ENCODE measurements at places on chromosomes 1 and 21. TPM values are rescaled to one million over a fixed set of nuclear protein-coding genes. Genes with fewer than 3 reads are reported as not detected.

CAPN8 gene
- polyA plus RNA-seq = 1.0 TPM

DNA sequence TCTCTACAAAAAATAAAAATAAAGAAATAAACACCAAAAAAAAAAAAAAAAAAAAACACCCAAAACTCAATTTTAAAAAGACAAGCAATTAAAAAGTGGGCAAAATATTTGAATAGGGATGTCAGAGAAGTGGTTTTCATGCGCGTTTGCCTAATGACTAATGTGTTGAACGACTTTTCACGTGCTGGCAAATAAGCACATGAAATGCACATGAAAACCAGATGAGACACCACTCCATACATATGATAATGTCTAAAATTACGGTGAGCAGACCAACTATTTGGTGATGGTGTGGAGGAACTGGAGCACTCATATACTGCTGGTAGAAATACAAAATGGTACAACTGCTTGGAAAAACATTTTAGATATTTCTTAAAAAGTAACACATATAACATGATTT is 39.4 kb upstream of the UHMK1 start:
- no peak for DNase-seq

DNA sequence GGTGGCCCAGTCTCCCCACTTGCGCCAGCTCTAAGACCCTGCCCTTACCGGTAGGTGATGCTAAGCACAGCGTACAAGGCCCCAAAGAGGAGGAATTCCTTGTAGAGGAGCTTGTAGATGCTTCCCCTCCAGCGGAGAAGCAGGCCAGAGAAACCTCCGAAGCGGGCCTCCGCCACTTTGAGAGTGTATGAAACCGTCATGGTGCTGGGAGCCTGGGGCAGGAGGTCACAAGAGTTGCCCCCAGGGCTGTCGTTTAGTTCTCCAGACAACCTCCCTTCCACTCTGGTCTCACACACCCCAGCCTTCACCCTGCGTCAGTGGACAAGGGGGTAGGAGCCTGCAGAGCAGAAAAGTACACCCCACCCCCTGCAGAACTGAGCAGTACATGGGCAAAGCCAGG is 464 bp downstream of the BEST4 start:
- no peak for DNase-seq

DNA sequence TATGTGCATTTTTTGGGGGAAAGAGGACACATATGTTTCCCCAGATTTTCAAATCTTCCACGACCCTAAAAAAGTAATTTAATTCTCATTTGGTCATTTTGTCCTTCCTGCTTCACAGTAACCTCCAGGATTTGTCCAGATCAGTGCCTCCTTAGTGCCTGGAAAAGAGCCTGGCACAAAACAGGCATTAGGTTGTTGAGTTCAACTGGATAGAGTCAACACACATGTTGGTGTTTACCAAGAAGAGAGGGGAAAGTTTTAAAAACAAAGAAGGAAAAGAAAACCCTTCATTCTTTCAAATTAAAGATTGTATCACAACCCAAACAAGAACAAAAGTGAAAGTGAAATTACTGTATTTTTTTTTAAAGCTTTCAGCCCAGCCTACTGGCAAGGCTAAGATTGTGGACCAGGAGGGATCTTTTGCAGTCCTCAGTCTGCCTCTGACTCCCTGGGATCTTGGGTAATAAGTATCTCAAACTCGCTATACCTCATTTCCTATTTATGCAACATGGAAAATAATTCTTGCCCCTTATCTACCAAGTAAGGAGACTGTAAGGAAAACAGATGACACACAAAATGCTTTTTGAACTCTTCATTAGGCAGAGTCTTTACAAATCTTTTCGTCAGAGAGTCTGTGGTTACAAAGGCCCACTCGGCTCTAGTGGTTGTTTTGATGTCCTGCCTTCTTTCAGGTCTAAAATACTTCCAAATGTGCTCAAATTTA is 57.8 kb downstream of the ZNF281 start:
- no peak for DNase-seq

TNFRSF4 gene
- polyA plus RNA-seq = 0.93 TPM

- DNase-seq = no peak
Measured at GRCh38 chr1:162882248-162882674, 21.3 kb upstream of the CCDC190 start.

DNA sequence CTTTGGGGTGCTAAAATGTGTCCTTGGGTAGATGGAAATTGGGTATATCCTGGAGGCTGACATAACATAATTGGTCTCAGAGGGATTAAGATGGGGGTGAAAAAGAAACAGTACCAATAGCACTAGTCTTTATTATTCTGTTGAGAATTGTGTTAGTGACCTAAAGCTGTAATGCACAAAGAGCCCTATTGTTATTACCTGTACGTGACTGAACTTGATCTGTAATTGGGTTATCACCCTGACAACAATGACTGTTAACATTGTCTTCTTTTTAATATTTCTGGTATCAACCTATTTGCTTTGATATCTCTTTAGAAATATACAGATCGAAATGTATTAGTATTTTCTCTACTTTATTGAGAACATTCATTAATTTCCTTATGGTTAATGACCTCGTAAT is 147.6 kb downstream of the NEK7 start:
- no peak for DNase-seq

- no peak for DNase-seq
Measured at GRCh38 chr1:79040424-79041082, 34.0 kb upstream of the ADGRL4 start.

- no peak for DNase-seq
Measured at GRCh38 chr1:156379420-156380165, 10.6 kb downstream of the RHBG start.

- no peak for DNase-seq
Measured at GRCh38 chr1:20720631-20721091, 2.9 kb upstream of the KIF17 start.

DNA sequence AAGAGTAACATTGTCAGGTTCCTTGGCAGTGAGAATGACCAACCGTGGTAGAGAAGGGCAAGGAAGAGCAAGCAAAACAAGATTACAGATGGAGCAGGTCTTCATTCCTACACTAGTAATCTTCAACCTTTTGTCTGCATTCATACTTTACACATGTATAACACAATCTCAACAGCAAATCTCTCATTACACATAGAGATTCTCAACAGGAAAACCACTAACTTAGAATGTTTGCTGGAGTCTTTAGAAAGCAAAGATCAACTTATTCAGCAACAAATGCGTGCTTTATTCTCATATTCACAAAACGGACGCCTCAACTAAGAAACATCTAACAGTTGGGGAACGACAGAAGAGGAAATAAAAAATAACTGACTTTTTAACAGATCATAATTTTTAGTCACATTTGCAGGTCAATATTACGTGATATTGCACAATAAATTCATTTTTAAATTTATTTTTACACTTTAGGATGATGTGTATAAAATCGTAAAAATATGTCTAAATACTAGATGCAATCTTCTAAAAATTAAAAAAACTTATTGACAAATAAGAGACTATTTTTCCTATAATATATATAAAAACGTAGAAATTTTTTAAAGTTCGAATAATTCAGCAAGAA is 82.9 kb downstream of the ARID4B start:
- no peak for DNase-seq

- no peak for DNase-seq
Measured at GRCh38 chr1:110067893-110068645, 2.4 kb downstream of the ALX3 start.

GRCh38 chr1:208977012-208977411 is 606.5 kb upstream of the CAMK1G start:
- DNase-seq = no peak

DNA sequence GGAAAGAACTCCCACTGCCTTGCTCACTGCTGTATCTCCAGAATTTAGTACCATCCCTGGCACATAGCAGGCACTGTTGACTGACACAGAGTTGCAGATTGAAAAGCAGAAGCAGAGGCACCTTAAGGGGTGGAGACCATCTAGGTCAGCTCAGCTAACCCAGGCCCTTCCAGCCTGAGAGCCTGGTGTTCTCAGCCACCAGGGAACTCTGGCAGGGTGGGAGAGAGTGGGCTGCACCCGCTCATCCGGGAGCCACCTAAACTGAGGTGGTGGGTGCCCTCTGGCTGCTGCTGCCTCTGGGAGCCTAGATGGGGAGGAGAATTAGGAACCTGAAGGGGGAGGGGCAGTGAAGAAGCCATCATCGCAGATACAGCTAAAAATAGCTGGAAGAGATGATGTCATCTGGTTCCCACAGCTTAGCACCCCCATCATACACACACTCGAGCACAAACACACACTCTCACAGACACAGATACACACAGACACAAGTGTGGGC is 1.5 kb upstream of the TSPAN1 start:
- no peak for DNase-seq

GRCh38 chr1:3536420-3537195 is 74.7 kb downstream of the MEGF6 start:
- no peak for DNase-seq

DNA sequence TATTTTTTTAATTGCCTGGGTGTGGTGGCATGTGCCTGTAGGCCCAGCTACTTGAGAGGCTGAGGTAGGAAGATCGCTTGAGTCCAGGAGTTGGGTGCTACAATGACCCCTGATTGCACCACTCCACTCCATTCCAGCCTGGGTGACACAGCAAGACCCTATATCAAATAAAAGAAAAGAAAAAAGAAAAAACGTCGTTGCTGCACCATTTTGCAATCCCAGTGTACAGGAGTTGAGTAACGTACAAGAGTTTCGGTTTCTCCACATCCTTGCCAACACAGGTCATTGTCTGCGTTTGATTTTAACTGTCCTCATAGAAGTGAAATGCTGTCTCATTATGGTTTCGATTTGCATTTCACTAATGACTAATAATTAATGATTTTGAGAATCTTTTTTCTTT is 7.9 kb downstream of the ZNF684 start:
- no peak for DNase-seq

DNA sequence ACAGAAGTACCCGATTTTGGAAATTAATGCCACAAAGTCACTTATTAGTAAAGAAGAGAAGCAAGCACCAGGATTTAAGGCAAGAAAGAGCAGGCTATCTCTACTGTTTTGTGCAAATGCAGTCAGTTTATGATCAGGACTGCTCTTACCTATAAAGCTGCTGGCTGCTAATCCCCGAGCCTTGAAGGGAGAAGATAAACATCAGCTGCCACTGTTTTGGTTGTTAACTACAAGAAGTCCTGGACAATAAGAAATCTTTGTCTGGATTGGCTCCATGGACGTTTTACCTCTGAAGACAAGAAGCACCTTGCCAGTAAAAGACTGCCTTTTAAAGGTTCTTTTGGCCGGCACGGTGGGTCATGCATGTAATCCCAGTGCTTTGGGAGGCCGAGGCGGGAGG is 21.4 kb downstream of the FRRS1 start:
- DNase-seq = no peak

HMGCS2 gene
- 80.0 TPM for polyA plus RNA-seq

OR2M3 gene
- polyA plus RNA-seq = 0.03 TPM

DNA sequence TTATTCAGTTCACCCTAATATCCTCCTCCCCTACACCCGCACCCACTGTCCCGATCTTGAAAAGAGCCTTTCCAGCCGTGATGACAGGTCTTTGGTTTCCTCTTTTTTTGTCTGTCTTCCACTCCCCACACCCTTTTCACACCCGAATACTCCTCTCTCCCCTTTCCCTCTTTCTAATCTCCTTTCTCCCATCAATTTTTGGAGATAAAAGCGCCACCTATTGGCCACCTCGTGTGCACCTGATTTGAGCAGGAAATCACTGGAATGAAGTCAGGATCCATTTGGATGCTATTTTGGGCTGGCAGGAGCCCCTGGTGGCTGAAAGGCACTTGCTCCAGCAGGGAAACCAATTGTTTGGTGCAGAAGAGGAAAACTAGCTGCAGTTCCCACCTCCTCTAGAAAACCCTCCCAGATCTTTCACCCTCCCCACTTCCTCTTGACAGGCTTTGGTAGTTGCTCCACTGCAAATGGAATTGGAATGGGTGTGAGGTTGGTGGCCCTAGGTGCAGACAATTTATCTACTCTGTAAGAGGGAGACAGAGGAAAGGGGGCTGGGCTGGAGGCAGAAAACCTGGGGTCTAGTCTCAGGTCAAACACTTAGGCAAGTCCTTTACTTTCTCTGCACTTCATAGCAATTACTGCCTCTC is 8.4 kb downstream of the FOXE3 start:
- DNase-seq = no peak

DNA sequence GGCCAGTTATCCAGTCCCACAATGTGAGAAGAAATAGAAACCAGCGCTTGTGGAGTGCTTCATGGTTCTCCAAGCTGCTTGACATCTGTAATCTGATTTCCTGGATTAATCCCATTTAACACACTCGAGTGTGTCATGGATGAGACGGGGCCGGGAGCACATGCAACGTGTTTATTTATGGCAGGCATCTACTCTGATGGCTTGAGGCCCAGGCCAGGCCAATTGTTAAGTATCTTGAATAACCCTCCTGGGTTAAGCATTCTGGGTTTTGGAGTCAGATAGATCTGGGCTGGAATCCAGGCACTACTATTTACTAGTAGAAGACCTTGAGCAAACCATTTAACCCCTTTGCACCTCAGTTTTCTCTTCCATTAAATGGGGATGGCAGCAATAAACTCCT is 37.5 kb upstream of the LAPTM5 start:
- no peak for DNase-seq

DNA sequence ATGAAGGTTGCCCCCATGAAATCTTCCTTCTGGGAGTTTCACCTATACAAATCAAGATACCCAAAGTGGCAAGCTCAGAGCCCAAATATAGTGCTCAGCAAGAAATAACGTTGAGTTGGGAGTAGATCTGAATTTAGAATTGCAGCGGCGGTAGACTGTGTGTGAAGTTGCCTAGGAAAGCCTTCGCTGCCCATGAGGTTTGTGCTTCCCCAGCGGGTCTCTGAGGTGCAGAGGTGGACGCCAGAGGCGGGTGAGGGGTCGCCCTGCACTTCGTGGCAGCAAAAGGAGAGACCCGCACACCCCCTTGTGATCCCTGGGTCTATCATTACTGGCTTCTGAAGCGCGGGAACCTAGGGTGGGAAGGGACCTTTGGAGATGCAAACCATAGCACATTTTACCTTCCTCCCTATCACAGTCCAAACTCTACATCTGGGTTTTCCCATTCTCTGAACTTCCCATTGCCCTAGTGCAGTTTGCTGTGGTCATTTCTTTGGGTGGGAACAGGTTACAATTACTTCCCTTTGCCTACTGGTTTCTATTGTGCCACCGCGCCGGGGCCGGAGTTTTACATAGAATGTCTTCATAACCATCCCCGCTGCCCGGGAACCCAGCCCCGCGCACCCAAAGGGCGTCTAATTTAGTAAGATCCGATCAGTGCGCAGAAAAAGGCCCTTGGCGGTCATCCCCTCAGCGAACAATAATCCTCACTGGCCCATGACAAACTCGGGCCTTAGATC is 5.2 kb downstream of the TBX15 start:
- no peak for DNase-seq

PAQR6 gene
- 3.0 TPM for polyA plus RNA-seq
